GM12865 (cell line): ENCODE measurements at places on chromosomes 5 and 9.

- DNase-seq, result no peak
Observed at GRCh38 chr9:86116425-86116824, 17.1 kb upstream of the GOLM1 start.

- DNase-seq, result peak; percentile 73
Observed at GRCh38 chr5:141349917-141350619, at the start of gene PCDHGB1. PCDHGB1 (plus strand) TSS chr5:141350099; CDS start chr5:141350261, 162 bp downstream.

GRCh38 chr9:126153382-126153781, 173.2 kb upstream of the MVB12B start:
- no peak for DNase-seq

GRCh38 chr5:148559461-148559860, 94.9 kb downstream of the HTR4 start:
- no peak for DNase-seq

DNA sequence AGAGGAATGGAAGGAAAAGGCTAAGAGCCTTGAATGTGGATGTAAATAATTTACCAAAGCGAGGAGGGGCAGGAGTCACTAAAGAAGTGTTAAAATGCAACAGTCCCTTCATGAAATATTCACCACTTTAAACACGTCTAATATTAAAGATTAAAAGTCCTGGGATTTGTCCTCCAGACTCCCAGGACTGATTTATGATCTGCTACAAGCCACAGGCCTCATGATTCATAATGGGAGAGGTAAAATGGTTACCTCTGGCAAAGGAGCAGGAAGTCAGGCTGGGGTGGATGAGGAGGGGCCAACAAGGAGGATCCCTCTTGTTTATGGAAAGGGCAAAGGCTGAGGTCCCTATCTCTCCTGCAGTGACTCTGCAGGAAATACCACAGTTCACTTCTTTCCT, 292.4 kb downstream of the TRIM32 start:
- no peak for DNase-seq

GRCh38 chr5:16579142-16579847, 37.5 kb downstream of the RETREG1 start:
- DNase-seq, result no peak

DNA sequence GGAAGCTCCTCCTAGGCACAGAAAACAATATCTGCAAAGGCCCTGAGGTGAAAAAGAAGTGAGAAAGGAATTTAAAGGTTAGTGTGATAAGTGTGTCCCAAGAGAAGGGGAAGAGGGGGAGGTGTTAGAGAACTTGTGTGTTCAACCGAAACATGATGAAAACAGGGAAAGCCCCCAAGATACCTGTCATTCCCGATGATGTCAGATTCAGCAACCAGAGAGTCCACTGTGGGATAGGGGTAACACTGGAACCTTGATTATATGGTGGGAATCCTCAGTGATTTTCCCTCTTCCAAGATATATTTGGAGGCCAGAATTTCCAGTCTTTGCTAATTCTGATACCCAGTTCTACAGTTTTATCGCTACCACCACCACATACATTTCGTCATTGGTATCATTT, 15.5 kb upstream of the BNC2 start:
- no peak for DNase-seq

GRCh38 chr5:20972419-20972925, 984.5 kb upstream of the CDH18 start:
- peak; percentile 1 for DNase-seq

DNA sequence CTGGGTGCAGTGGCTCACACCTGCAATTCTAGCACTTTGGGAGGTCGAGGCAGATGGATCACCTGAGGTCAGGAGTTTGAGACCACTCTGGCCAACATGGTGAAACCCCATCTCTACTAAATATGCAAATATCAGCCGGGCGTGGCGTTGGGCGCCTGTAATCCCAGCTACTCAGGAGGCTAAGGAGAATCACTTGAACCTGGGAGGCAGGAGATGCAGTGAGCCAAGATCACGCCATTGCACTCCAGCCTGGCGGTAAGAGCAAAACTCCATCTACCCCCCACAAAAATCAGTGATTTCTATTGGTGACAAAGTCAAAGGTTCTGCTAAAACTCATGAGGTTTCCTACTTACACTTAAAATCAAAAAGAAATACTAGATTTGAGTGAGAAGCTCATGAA, 18.8 kb downstream of the CSNK1A1 start:
- DNase-seq, result no peak

- no peak for DNase-seq
Observed at GRCh38 chr5:60447488-60447920, 252.5 kb downstream of the DEPDC1B start.

GRCh38 chr9:95857896-95858295, 17.6 kb upstream of the ERCC6L2 start:
- DNase-seq, result peak; percentile 48

DNA sequence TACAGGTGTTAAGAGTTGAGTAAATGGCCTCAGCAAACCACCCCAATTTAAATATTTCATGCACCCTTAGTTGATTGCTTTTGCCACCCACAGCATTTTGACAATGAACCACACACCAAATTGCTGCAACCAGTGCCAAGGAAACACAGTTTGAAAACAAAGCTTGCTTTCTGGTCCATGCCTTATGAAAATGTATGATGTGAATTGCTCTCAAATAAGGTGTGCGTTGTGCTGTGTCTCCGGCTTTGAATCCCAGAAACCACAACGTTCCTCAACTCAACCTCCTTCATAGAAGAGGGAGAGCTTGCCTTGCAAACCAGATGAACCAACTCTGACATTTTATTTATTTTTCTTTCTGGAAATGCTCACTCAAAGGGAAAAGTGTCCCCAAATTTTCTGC, 762.7 kb downstream of the TLE1 start:
- no peak for DNase-seq

- DNase-seq, result no peak
Observed at GRCh38 chr5:29085142-29085541, 2046.8 kb upstream of the CDH9 start.

DNA sequence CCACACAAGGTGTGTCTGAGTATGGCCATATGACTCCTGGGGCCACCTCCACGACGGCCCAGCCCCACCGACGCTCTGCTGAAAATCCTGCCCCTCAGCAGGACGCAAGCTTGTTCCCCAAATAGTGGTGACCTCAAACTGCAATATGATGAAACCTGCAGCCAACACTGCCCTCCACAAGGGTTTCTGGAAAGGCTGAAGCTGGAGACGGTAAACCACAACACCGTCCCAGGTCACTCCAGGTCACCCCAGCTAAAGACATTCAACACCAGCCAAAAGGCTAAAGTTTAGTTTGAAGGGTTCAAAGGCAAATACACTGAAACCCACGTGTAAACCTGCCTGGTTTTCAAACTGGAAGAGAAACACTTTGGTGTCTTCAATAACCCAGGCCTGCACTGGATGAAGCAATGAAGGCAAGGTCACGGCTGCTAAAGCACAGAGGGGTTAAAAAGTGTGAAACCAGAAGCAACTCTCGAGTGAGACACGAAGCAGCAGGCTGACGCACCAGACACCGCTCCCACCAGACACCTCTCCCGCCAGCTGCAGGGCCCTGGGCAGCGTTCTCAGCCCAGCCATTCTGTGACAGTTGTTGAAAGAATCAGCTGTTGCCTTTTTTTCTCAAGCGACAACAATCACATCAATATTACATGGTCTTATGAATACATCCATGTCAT, 1.8 kb upstream of the LHX3 start:
- no peak for DNase-seq

DNA sequence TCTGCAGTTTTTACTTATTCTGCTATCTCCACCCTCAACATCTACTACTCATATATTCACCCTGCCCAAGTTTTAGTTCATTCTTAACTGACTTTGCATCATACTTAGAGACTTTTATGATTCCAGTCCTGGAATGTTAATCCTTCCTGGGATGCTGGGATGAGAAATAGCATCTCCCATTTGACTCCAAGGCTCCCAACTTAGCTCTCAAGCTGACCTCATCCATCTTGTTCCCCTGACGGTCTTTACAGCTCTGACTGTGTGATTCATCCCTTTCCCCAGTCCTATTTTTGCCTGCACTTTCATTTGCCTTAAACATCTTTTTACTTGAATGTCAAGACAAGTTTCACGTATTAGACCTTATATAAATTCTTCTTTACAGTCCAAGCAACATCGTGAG, 297.8 kb downstream of the EPB41L4A start:
- DNase-seq, result no peak

GRCh38 chr9:70557661-70558369, 143.4 kb upstream of the KLF9 start:
- peak; percentile 70 for DNase-seq

DNA sequence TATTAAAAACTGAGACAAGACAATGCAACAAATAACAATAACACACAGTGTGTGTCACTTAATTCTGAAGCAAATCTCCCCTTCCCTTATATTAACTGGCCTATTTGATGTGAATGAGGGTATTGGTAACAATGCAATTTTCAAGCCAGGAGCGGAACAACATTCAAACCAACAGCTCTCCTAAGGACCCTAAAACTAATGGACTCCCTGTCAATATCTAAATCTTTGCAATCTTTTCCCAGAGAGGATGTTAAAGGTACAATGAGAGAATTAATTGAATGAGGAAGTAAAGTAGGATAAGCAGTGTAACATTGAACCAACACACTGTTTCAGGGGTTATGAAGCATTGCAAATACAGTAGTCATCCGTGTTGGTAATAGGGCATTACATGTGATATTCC, 311.7 kb downstream of the HTR1A start:
- DNase-seq, result no peak

DNA sequence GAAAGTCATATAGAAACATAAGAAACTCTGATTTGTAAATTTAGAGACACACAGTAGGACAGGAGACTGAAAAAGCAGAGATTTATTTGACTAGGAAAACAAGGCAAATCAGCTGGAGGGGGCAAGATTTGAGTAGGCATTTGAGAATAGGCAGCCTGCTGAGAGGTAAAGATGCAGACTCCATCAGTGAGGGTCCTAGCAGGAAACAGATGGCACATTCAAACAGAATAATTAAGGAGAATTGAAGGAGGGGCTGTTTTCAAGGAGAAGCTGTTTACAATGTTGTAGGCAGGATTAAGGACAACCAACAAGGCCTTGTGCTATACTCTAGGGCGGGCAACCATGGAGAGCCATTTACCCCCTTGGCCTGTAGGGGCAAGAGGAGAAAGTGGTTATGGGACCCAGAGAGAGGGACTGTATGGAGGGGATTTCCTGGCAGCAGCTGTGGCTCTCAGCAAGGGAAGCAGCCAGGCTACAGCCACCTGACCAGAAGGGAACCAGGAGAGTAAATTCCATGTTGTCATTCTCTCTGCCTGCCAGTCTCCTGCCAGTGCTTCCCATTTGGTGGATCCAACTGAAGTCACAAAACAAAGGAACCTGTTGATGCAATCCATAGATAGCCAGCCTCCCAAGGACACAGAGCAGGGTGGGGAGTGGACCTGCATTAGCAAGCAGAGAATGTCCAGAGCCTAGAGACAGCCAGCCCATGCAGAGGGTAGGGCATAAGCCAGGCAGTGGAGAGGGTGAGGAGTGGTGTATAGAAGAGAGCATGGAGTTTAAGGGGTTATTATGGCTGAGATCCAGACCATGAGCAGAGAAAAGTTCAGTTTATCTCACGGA, 38.2 kb downstream of the PAPPA start:
- DNase-seq, result peak; percentile 2

GRCh38 chr5:123398058-123398733, 25.0 kb downstream of the CEP120 start:
- DNase-seq, result no peak

- DNase-seq, result no peak
Observed at GRCh38 chr5:61653807-61654580, 321.9 kb downstream of the ZSWIM6 start.

- no peak for DNase-seq
Observed at GRCh38 chr5:151469386-151469785, 22.0 kb downstream of the SLC36A1 start.

DNA sequence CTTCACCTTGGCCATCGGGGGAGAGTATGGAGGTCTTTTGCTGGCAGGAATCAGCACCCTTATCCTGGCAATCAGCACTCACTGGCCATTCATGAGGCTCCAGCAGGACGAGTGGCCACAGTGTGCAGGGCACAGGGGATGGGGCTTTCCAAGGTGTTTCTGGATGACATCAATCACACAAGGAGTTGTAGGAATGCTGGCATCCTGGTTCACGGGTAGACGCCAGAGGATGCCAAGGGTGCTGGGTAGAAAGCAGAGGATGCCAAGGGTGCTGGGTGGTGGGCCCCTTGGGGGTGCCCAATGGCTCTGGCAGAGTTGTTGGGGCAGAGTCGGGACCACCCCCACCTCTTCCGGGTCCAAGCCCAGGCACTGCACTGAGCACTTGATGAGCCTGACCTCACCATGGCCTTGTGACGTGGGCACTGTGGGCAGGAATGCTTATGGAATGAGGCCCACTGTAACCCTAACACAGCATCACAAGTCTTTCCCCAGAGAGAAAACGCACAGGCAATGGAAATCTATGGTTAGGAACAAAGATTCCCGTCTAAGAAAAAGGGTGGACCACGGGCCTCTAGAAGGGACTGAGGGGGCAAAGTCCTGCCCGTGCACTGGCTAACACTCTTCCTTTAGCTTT, 29.1 kb downstream of the CEL start:
- no peak for DNase-seq
